Amygdala (tissue), 56 donors: ENCODE measurements at places on chromosomes 2 and 18.

DNA sequence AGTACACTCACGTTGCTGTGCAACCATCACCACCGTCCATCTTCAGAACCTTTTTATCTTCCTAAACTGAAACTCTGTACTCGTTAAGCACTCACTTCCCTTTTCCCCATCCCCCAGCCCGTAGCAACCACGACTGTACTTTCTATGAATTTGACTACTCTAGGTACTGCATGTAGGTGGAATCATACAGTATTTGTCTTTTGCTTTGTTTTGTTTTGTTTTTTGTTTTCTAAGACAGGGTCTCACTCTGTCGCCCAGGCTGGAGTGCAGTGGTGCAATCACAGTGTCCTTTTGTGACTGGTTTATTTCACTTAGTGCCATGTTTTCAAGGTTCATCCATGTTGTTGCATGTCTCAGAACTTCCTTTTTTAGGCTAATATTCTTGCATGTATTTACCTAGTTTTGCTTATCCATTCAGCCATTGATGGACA is 7.0 kb upstream of the TYMS start:
- DNase-seq = no peak

DNA sequence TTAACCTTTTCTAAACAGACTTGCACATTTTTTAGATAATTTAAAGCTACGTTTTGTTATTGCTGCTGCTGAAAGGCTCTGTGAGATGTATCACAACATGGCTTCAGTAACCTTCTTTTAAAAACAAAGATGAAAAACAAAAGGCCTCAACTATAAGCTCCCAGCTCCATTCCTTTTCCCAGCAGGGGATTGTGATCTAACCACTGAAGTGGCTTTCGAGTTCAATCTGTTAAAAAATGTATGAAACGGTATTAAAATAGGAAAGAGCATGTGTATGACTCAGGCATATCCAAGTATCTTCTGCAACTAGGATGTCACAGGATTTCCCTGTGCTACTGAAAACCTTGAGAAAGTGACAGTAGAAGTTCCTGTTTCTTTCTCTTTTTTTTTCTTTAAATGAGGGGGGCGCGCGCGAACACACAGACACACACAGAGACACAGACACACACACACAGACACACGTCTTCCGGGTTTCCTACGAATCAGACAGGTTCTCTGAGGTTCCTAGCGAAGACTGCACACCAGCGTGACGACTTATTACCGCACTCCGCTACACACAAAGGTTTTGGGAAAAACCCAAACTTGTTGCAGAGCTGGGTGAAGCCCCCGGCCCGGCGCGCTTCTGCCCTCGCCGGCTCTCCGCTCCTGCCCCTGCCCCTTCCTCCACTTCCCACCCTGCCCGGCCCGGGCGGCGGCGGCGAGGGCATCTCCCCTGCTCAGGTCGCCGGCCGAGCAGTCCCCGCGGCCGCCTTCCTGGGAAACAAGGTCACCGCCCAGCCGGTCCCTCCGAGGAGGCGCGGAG is 86.8 kb downstream of the RBMS1 start:
- no peak for DNase-seq

- DNase-seq = no peak
These were observed 270.0 kb upstream of the TCF4 start for GRCh38 chr18:55857956-55858355.

GRCh38 chr2:1169291-1169949 is 218.8 kb downstream of the SNTG2 start:
- DNase-seq = no peak

DNA sequence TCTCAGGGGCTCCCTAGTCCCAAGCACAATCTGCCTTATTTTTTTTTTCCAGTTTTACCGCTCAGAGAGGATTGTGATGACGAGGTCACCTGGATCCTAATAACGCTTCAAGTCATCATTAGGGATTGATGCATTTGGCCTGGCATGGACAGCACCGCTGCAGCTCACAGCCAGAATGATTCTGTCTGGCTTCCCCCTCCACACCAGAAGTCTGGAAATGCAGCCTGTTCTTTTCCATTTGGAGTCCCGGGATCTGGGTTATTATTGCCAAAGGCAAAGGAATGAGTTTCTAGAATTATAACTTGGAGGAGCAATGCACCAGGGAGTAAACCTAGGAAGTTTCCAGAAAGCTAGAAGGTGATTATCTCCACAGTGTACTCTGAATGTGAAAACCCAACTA is 81.1 kb upstream of the TAF1B start:
- DNase-seq = no peak

- DNase-seq = no peak
These were observed 15.4 kb downstream of the SDC1 start for GRCh38 chr2:20209373-20210109.
